ENCODE measurements at places on chromosomes 16 and 17.

GRCh38 chr16:3023415-3023668 lies 400 bp downstream of the HCFC1R1 start:
- DNase-seq: no peak

DNA sequence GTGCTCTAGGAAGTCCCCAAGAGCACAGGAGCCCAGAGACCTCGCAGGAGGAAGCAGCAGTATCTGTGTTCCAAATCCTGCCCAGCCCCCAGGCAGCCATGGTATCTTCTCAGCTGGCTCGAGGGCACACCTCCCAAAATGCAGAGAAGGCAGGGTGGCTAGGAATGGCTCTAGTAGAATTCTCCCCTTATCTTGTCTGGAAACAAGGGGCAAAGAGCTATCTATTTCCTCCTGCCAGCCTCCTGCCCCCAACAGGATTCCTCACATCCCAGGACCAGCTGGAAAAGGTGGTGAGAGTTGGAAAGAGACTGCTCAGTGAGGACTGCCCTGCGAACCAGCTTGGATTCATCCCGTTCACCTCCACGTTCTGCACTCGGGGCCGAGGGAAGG lies 8.6 kb upstream of the TSPOAP1 start:
- peak; percentile 50 for DNase-seq

GRCh38 chr17:58268774-58269556 lies 11.8 kb downstream of the MPO start:
- DNase-seq: no peak

DNA sequence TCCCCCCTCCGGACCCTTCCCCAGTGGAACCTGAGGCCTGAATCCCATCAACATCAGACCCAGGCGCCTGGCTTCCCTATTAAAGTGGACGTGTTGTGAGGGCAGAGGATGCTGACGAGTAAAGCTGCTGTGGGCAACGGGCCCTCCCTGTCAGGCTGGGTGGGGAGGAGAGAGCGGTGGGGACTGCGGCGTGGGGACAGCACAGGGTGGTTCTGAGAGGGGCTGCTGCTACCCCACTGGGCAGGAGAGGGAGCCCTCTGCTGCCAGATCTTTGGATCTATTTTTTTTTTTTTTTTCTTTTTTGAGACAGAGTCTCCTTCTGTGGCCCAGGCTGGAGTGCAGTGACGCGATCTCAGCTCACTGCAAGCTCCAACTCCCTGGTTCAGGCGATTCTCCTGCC lies 5.9 kb downstream of the CA5A start:
- DNase-seq: no peak

- no peak for DNase-seq
These were observed 8.8 kb downstream of the SLC9A5 start for GRCh38 chr16:67257486-67258160.

DNA sequence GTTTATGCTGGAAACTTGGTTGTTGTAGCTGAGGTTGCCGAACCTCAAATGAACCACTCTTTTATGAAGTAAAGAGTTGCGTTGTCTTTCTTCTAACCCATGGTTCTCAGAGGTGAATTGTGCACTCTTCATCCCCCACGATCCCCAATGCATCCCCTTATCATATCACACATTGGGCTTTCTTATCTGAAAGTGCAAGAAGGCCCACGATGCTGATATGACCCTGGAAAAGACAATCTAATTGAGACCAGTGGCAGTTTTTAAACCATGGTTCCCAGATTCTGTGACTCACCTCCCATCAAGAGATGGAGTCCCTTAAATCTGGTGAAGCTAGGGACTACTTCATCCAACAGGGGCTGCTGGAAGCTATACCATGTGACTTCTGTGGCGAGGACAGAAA lies 156.3 kb upstream of the IRX3 start:
- no peak for DNase-seq

DNA sequence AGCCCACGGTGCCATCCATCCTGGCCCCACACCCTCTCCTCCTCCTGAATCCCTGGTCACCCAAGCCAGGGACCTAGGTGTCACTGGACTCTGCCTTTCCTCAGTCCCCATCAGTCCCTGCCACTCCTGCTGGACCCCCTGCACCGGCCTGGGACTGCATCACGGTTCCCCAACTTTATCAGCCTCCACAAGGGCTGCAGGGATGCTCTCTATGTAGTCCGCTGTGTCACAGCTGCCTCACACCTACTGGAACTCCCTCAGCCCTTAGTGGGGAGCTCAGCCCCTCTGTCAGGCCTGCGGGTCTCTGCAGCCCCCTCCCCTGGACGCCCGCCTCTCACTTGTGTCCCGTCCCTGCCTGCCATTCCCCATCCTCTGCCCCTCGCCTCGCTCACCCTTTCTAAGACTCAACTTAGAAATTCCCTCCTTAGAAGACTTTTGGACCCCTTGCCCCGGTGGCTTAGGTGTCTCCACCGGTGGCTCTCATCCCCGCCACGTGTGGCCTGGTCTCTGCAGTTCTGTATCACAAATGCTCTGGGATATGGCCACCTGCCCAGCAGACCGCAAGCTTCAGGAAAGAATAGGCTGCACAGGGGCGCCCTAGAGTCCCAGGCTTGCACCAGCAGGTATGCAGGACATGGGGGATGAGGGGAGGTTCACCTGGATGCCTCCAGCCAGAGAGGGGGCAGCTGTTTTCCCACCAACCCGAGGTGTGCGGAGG lies 62.9 kb downstream of the PRMT7 start:
- DNase-seq: no peak

DNA sequence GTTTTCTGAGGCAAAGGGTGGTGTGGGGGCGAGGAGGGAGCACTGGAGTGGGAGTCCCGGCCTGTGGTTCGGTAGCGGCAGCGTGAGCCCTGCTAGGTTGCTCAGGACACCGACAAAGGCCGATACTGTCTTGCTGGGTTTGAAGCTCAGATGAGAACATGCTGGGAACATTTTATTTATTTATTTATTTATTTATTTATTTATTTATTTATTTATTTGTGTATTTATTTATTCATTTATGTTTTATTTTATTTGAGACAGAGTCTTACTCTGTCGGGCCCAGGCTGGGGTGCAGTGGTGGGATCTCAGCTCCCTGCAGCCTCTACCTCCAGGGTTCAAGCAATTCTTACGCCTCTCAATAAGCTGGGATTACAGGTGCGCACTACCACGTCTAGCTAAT lies 117.9 kb upstream of the GSE1 start:
- DNase-seq: no peak

- no peak for DNase-seq
These were observed 5.2 kb downstream of the PRSS53 start for GRCh38 chr16:31083556-31083955.

DNA sequence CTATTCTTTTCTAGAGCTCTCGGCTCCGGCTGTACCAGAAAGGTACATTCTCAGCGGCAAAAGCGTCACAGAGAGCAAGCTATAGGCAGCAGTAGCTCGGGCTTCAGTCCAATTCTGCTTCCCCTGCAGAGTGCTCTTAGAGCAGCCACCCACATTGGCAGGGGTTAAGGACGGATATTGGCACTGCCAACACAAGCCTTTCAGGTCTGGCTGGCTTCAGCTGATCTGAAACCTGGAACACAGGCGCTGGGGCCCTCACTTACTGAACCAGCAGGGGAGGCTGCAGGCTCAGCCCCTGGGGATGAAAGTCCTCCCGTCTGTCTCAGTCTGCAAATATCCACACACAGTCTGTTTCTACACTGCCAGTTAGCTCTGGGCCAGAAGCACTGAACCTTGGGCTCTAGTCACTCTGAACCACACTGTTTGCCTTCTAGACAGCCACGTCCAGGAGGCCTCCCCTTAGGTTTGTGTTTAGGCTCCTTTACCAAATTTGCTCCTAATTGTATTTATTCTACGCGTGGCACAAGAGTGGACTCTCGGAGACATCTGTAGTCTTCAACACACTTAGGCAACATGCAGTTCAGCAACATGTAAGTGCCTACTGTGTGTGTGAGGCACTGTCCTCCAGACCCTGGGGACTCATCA lies 40.1 kb downstream of the HIC1 start:
- no peak for DNase-seq

- DNase-seq: no peak
These were observed 80.7 kb downstream of the HS3ST3A1 start for GRCh38 chr17:13520899-13521572.

DNA sequence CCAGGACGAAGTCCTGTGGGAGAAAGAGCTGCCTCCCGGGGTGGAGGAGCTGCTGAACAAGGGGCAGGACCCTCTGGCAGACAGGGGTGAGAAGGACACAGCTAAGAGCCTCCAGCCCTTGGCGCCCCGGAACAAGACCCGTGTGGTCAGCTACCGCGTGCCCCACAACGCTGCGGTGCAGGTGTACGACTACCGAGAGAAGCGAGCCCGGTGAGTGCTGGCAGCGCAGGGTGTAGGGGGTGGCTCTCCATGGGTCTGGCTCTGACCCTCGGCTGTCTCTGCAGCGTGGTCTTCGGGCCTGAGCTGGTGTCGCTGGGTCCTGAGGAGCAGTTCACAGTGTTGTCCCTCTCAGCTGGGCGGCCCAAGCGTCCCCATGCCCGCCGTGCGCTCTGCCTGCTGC lies 21.4 kb downstream of the MVP start:
- DNase-seq: no peak

DNA sequence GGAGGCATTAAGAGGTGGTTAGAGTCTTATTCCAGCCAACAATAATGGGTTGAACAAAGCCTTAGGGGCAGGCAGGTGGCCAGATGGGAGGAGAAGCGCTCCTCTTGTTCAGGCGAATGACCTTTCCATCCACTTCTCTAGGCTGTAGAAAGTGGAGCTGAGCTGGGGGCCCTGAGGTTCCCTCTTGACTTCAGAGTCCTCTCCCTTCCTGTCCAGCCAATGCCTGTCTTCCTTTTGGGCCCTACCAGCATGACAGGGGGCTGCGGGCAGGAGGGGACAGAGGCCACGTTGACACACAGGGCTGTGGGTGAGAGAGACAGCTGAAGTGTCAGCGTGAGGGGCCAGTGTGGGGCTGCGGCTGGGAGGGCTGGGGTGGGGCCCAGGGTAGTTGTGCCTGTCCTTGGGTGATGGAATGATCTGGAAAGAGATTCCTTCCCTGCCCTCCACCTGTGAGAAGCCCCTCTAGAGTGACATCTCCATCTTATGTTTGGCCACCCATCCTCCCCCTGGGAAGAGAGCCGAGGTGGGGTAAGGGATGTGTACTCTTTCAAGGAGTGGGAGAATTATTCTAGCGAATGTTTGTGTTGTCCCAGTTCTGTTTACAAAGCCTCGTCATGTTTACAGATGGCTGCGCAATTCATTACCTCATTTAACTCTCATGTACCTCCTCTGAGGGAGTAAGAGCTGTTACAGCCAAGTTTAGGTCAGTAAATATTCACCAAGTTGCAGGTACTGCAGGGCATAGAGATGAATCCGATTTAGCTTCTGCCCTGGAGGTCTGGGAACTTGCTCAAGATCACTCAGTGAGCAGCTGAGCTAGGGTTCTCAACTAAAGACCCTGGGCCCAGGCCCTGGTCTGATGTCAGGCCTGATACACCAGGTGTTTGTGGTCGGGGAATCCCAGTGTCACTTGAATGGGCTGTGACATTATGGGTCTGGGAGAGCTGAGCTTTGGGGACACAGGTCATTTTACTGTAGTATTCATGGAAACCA lies 3.3 kb downstream of the ERBB2 start:
- DNase-seq: no peak

DNA sequence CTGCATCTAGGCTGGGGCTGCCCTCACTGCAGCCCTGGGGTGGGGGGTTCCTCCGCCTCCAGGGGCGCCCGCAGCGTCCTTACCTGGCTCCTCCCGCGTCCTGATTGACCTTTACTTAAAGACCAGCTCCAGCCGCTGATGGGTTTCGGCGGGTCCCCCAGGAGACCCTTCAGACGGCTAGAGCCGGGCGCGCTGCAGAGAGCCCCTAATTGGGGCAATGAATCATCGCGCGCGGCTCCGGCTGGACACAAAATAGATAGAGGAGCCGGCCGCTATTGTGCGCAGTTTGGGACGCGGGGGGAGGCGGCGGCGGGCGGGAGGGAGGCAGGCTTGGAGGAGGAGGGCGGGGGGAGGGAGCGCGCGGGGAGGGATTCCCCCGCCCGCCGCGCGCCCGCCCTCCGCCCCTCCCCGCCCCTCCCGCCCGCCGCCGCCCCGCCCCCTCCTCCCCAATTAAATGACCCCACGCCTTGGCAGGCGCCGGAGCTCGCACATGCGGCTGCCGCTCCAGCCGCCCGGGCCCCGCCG lies 56.5 kb upstream of the CIBAR2 start:
- DNase-seq: no peak

DNA sequence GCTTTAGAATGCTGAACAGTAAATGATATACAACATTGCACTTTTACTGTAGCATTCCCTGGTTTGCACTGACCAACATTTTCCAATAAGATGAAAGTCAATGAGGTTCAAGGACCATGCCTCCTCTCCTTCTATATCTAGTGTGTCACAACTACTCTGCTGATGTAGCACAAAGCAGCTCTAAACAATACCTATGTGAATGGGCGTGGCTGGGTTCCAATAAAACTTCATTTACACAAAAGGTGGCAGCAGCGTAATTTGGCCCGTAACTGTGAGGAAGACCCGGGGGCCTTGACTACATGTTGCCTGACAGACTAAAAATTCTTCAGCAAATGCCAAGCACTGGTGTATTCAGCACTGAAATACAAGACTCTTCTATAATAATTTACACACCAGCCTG lies 6.5 kb downstream of the SRP68 start:
- DNase-seq: no peak

GRCh38 chr17:43528988-43529814 lies 16.9 kb downstream of the ETV4 start:
- DNase-seq: no peak

All from activated naive CD4-positive, alpha-beta T cell (primary cell).